ENCODE measurements at places on chromosomes 12 and 14.
A peak's percentile ranks its signal among the peaks of the same experiment; 100 is the strongest.

DNA sequence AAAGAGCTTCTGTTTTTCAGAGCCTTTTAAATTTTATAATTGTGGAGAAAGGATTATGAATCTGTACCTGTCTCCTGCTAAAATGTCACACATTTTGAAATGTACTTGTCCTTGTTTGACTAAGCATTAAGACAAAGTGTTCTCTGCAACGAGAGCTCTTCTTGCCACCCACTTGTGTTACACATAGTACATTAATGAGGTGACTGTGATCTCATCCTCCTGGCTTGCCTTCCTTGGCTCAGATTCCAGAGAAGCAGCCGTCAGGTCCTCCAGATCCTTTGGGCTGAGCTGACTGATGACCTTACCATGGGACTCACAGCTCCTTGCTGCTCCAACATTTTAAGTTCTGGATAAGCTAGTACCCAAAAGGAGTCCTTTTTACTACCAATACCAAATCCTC, 81.4 kb downstream of the BBS10 start:
- H3K27ac ChIP-seq: peak overlapping the region; percentile 91
- peaks cover 5% of the 10 kb centered on the region for H3K36me3 ChIP-seq
- peaks cover 43% of the 10 kb centered on the region for H3K4me1 ChIP-seq
- no peaks in the 10 kb centered on the region for H3K27me3 ChIP-seq
- DNase-seq: peak; percentile 74

GRCh38 chr12:131901431-131902331, 7.3 kb downstream of the ULK1 start:
- H3K4me1 ChIP-seq: peaks cover 19% of the 10 kb centered on the region
- H3K4me3 ChIP-seq: no peak overlapping the region
- peaks cover 21% of the 10 kb centered on the region for H3K36me3 ChIP-seq
- DNase-seq: peak; percentile 68
- peak overlapping the region; percentile 46 for H3K27ac ChIP-seq

DNA sequence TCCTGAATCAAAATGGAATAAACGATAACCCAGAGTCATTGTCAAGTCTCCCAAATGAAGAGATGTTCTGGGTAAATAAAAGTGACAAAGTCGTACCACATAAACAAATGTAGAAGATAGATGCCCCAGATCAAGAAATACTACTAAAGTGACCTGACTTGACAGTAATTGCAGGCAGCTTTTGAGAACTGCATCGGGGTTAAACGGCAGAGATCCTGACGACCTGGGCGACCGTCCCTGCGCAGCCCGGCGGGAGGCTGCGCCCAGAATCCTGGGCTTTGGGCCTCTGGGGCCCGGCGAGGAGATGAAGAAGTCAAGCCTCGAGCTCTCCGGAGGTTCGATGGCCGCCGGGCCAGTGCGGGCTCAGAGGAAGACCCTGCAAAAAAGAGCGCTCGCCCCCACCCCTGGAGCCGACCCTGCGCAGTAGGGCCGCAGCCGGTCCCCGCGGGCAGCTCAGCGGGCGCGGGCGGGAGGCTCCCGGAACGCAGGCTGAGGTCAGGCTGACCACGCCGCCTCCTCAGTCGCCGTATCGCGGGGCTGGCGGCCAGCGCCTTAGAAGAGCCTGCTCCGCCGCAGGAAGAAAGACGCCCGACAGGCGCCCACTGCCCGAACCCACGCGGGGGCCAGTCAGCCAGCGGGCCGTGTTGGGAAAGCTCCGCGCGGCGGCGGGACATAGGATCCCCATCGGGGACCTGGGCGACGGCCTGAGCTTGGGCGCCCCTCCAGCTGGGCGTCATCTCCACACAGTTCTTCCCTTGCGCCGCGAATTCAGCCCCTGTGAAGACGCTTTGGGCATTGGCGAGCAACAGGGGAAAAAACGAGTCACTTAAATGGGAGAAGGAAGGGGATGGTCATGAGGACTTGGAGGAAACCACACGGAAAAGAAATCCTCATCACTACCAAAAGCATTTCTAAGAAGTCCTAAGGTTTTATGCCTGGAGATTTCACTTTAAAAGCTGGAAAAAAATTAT, 16.0 kb downstream of the NKX2-1 start:
- H3K36me3 ChIP-seq: no peaks in the 10 kb centered on the region
- H3K27me3 ChIP-seq: peaks cover 99% of the 10 kb centered on the region
- no peak overlapping the region for H3K27ac ChIP-seq

DNA sequence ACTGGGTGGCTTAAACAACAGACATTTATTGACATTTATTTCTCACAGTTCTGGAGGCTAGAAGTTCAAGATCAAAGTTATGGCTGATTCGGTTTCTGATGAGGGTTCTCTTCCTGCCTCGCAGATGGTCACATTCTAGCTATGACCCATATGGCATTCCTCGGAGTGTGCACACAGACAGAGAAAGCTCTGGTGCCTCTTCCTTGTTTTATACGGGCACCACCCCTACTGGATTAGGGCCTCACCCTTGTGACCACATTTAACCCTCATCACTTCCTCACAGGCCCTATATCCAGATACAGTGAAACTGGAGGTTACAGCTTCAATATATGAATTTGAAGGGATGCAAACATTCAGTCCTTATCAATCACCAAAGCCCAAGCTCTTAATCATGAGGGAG, 77.0 kb upstream of the OVCH1 start:
- H3K27ac ChIP-seq: peak overlapping the region; percentile 47
- no peak overlapping the region for H3K4me3 ChIP-seq
- H3K4me1 ChIP-seq: no peaks in the 10 kb centered on the region

DNA sequence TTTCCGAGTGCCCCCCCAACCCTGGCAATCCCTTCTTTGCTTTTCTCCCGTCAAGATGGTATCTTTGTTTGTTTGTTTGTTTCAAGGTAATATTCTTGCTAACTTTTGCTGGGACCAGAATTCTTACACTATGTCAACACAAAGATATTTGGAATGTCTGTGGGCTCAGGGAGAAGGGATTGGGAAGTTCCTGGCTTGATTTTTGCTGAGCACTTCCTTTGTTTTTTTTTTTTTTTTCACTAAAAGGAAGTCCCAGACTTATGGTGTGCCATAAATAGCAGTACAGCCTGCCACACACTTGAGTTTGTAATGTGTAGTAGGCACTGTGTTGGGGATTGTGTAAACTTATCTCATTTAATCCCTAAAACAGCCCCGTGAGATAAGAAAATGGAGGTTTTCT, 11.2 kb upstream of the RNU6-7 start:
- H3K4me3 ChIP-seq: no peak overlapping the region
- H3K36me3 ChIP-seq: no peaks in the 10 kb centered on the region
- no peaks in the 10 kb centered on the region for H3K4me1 ChIP-seq

DNA sequence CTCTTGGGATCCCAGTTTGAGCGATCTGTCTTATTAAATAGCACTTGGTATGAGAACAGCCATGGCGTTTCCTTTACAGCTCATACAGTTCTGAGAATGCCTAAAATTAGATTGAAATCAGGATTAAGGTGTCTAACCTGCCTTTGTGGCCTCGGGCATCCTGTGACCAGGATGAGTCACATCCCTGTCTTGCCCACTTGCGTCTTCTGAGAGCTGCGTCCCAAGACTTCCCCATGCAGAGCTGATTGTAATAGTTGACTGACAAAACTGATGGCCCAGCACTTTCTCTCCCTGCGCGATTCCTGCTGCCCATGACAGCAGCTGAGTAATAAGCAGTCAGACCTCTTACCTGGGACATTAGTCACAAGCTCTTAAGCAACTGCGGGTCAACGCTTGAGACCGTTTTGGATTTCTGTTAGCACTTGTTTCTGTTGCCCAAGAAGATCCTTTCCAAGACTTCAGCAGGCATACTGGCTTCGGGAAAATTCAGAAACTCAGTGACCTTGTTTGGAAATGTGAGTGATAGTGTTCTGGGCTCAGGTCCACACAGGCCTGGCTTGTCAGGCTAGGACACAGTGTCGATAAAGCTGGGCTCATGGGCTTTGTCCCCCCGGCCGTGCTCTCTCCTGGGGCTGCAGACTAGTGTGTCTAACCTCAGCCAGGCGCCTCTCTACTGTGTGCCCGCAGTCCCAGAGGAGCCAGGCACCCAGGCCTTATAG, 169.9 kb upstream of the HIF1A start:
- H3K4me3 ChIP-seq: peak overlapping the region; percentile 1
- peak overlapping the region; percentile 75 for H3K27ac ChIP-seq
- H3K27me3 ChIP-seq: no peaks in the 10 kb centered on the region
- peak; percentile 99 for DNase-seq
- H3K36me3 ChIP-seq: no peaks in the 10 kb centered on the region

DNA sequence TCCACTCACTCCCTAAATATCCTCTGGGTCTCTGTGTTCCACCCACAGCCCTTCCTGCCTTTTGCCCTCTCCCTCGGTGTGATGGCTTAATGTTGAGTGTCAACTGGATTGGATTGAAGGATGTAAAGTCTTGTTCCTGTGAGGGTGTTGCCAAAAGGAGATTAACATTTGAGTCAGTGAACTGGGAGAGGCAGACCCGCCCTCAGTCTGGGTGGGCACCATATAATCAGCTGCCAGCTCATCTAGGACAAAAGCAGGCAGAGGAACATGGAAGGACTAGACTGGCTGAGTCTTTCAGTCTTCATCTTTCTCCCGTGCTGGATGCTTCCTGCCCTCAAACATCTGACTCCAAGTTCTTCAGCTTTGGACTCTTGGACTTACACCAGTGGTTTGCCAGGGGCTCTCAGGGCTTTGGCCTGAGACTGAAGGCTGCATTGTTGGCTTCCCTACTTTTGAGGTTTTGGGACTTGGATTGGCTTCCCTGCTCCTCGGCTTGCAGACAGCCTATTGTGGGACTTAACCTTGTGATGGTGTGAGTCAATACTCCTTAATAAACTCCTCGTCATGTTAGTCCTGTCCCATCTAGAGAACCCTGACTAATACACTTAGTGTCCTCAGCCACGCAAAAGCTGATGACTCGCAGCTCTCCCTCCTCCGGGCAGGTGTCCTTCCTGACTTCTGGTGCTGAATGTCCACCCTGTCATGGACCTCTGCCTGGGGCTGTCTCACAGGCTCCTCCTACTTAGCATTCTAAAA, 5.9 kb downstream of the DGLUCY start:
- peaks cover 19% of the 10 kb centered on the region for H3K36me3 ChIP-seq
- peaks cover 33% of the 10 kb centered on the region for H3K4me1 ChIP-seq
- H3K4me3 ChIP-seq: no peak overlapping the region
- no peaks in the 10 kb centered on the region for H3K27me3 ChIP-seq
- peak; percentile 49 for DNase-seq
- peak overlapping the region; percentile 29 for H3K27ac ChIP-seq

GRCh38 chr14:83764656-83765599, 1765.0 kb upstream of the FLRT2 start:
- no peak overlapping the region for H3K4me3 ChIP-seq
- no peaks in the 10 kb centered on the region for H3K36me3 ChIP-seq
- DNase-seq: no peak
- no peaks in the 10 kb centered on the region for H3K27me3 ChIP-seq
- H3K27ac ChIP-seq: no peak overlapping the region

- no peak overlapping the region for H3K4me3 ChIP-seq
- no peaks in the 10 kb centered on the region for H3K27me3 ChIP-seq
- H3K36me3 ChIP-seq: no peaks in the 10 kb centered on the region
- DNase-seq: no peak
- peaks cover 6% of the 10 kb centered on the region for H3K4me1 ChIP-seq
These were observed 354.9 kb upstream of the FAR2 start for GRCh38 chr12:28794211-28794610.

DNA sequence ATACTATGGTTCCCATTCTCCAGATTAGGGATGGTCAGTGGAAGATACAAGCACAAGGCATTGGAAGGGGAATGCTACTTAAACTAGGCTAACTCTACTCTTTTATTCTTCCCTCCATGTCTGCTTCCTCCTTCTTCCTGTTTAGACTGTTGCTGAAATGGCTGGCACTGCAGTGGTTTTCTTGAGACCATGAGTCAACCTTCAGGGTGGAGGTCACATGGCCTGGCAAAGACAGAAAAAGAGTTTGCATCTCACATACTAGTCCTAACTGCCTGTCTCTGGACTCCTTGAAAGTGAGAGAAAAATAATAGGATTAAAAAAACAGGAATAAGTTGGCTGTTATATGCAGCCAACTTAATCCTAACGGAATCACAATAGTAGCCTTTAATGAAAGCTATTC, 37.0 kb downstream of the ALDH1L2 start:
- H3K27me3 ChIP-seq: no peaks in the 10 kb centered on the region
- peaks cover 82% of the 10 kb centered on the region for H3K36me3 ChIP-seq
- DNase-seq: peak; percentile 3
- no peak overlapping the region for H3K4me3 ChIP-seq
- no peaks in the 10 kb centered on the region for H3K4me1 ChIP-seq
- H3K27ac ChIP-seq: no peak overlapping the region

DNA sequence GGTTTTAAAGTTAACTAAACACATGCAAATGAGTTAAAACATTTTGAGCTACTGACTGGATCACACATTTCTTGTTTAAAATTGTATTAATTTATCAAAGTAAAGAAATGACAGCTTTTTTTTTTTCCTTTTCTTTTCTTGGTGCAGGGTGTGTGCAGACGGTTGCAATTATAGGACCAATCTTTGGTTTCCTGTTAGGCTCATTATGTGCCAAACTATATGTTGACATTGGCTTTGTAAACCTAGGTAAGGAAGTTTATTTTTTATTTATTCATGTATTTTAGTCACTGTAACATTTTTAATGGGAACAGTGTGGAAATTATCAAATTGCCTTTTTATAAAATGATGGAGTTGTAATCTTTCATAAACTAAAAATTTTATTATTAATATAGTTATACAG, 21.9 kb downstream of the SLCO1C1 start:
- no peaks in the 10 kb centered on the region for H3K36me3 ChIP-seq
- H3K4me3 ChIP-seq: no peak overlapping the region
- DNase-seq: no peak
- peaks cover 11% of the 10 kb centered on the region for H3K27me3 ChIP-seq

GRCh38 chr12:32548691-32549281, 130.3 kb upstream of the DNM1L start:
- H3K27me3 ChIP-seq: no peaks in the 10 kb centered on the region
- H3K27ac ChIP-seq: peak overlapping the region; percentile 74
- peak; percentile 64 for DNase-seq

GRCh38 chr14:50085570-50086320, 30.6 kb downstream of the VCPKMT start:
- H3K27ac ChIP-seq: peak overlapping the region; percentile 4
- H3K4me1 ChIP-seq: peaks cover 26% of the 10 kb centered on the region
- peak; percentile 52 for DNase-seq
- H3K27me3 ChIP-seq: no peaks in the 10 kb centered on the region
- no peaks in the 10 kb centered on the region for H3K36me3 ChIP-seq
- H3K4me3 ChIP-seq: no peak overlapping the region

- H3K27me3 ChIP-seq: no peaks in the 10 kb centered on the region
- H3K27ac ChIP-seq: peak overlapping the region; percentile 81
- DNase-seq: peak; percentile 99
These were observed 53.5 kb downstream of the PHLDA1 start for GRCh38 chr12:75977952-75978671.

- H3K4me1 ChIP-seq: peaks cover 26% of the 10 kb centered on the region
- DNase-seq: no peak
- H3K36me3 ChIP-seq: no peaks in the 10 kb centered on the region
- H3K4me3 ChIP-seq: no peak overlapping the region
- H3K27me3 ChIP-seq: no peaks in the 10 kb centered on the region
These were observed 42.3 kb upstream of the EML1 start for GRCh38 chr14:99750746-99751450.

DNA sequence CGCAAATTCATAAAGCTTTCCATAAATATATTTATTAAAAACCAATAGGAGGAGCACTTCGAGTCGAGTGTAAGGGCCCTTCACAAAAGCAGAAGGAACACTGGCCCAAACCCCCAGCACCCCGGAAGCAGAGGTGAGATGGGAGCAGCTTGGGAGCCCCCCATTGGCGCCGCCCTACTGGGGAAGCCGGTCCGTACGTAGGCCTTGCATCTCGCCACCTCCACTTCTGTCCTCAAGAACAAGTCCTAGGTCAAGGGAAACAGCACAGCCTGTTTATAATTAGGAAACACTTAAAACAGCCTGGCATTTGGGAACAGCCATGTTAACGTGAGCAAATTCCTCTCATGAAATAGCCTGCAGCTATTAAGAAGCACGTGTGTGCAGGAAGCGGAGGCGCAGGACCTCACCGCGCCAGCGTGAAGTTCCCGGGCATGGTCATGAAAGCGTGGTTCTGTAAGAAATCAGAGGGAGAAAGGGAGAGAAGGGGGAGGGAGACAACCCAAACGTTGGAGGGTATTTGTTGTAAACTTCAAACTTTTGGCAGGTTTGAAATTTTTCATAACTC, 7.7 kb downstream of the ANKRD9 start:
- H3K4me1 ChIP-seq: no peaks in the 10 kb centered on the region
- peaks cover 23% of the 10 kb centered on the region for H3K36me3 ChIP-seq
